Stimulated activated CD8-positive, alpha-beta memory T cell treated with anti-CD3 and anti-CD28 coated beads, Interleukin-12 subunit alpha, Interleukin-12 subunit beta, amount 100 ng/mL, for 4 hours (primary cell): ENCODE measurements at places on chromosomes 12 and 14.

DNA sequence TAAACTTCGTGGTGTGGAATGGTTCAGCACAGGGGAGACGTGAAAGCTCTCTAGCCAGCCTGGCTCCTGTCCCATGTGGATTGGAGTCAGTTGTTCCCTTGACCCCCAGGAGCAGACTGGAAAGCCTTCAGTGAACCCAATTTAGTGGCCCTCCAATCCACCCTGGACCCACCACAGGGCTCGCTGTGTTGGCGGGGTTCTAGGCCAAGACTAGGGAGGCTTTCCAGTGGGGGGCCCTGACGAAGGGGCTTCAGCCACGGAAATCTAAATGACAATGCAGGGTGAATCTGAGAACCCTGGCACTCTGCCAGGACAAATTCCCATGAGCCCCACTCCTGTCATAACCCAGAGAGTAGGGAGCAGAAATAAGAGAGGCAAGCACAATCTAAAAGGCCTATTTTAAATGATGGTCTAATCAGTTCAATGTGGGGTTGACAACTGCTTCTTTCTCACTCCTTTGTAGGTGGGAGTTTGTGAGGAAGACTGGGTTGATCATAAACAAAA, 110.8 kb downstream of the SLC35F4 start:
- no peak for DNase-seq

DNA sequence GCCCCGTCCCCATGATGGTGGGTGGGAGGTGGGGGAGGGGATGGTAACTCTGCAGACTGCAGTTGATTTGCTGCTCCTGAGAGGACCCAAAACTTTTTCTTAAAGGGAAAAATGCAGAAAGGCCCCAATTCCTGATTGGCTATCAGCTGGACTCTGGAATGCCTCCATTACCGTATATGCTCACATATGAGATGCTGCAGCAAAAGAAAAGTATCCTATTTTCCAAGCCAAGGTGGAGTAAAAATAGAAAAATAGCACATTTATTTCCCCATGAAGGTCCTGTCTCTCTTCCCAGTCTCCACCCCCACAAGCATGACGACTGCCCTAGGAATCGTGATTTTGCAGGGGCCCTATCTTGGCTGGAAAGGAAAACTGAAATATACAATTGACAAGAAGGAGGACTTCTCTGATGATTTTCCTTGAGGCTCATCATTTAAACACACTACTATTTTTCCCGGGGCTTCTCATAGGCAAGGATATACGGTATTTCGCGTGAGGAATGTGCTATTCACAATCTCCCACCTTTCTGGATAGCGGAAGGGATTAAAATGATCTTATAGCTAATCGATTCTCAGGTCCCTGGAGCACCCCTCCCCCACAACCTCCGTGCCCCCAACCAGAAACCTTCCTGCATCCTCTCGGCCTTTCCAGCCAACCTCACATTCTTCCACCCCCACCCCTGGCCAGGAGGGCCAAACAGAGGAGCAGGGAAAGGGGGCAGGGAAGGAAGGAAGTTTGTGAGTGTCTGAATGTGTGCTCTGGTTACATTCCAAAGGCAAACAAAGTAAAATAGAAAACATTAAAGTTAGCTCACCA, 138.9 kb upstream of the CCND2 start:
- no peak for DNase-seq

DNA sequence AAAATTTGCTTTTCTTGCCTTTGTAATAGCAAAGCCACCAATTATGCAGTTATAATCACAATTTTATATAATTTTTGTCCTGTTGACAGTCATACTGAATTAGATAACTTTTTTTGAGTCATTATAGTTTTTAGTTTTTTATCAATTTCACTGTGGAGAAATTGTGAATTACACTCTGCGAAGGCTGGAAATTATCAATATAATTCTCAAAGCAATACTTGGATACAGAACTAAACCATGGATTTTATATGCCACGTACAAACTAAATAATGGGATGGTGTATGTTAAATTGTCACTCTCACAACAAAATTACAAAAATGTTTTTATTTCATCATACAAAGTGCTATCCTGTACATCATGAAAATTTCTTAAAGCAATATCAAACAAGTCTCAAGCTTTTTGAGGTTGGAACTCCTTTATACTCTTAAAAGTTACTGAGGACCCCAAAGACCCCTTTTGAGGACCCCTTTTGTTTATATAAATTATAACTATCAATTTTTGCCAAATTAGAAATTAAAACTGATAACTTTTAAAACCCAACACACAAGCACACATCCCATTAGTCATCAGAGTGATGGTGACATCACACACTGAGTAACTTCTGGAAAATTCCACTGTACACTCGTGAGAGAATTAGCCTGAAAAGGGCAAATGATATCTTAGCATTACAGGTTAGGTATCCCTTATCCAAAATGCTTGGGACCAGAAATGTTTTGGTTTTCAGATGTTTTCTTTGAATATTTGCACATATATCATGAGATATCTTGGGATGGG, 19.8 kb upstream of the AQP2 start:
- no peak for DNase-seq

GRCh38 chr12:32272465-32272864, 126.9 kb upstream of the FGD4 start:
- no peak for DNase-seq

GRCh38 chr12:105598031-105598430, 267.5 kb downstream of the C12orf75 start:
- no peak for DNase-seq

GRCh38 chr12:85834378-85834777, 1.8 kb downstream of the RASSF9 start:
- DNase-seq: no peak

DNA sequence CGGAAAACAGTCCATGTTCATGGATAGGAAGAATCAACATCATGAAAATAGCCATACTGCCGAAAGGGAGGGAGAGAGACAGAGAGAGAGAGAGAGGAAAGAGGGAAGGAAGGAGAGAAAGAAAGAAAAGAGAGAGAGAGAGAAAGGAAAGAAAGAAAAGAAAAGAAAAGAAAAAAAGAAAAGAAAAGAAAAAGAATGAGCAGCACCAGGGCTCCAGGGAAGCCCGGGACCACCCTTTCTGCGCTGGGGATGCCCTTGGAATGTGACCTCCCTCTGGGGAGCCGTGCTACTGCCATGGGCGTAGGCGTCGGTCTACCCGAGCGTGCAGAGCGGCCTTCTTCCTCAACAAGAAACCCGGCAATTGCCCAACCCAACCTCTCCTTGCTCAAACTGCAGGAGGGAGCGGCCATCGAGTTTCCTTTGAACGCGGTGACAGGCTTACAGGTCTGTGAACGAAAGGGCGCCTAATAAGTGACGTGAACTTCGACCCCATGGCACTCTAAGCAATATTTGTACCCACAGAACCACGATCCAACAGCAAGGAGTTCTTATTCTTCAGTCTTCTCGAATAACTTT, 16.9 kb downstream of the OR6S1 start:
- no peak for DNase-seq

- no peak for DNase-seq
These were observed 14.0 kb downstream of the GIT2 start for GRCh38 chr12:109982210-109982609.

- no peak for DNase-seq
These were observed 7.8 kb upstream of the CLEC2D start for GRCh38 chr12:9661720-9662119.

- DNase-seq: no peak
These were observed 15.8 kb upstream of the GCH1 start for GRCh38 chr14:54918427-54918826.

GRCh38 chr12:52126050-52126604, 46.6 kb downstream of the SMIM41 start:
- no peak for DNase-seq

DNA sequence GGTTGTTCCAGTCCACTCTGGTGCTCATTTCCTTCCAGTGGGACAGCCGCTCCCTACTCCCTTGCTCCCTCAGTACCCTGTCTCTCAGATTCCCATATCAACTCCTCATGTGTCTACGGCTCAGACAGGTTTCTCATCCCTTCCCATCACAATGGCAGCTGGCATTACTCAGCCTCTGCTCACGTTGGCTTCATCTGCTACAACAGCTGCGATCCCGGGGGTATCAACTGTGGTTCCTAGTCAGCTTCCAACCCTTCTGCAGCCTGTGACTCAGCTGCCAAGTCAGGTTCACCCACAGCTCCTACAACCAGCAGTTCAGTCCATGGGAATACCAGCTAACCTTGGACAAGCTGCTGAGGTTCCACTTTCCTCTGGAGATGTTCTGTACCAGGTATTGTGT, 69.9 kb downstream of the RAD52 start:
- DNase-seq: no peak

DNA sequence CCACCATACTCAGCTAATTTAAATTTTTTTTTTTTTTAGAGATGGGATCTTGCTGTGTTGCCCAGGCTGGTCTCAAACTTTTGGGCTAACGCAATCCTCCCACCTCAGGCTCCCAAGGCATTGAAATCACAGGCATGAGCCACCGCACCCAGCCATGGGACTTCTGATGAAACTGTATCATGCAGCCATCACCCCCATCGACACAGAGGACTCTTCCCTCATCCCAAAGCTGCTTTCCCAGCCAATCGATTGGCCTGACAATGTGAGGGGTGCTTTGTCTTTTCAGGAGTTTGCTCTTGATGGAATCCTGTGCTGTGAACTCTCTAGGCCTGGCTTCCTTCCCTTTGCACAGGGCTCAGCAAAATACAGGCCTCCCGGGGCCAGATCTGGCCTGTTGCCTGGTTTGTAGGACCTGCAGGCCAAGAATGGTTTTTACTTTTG, 59.6 kb upstream of the NCOR2 start:
- DNase-seq: no peak

DNA sequence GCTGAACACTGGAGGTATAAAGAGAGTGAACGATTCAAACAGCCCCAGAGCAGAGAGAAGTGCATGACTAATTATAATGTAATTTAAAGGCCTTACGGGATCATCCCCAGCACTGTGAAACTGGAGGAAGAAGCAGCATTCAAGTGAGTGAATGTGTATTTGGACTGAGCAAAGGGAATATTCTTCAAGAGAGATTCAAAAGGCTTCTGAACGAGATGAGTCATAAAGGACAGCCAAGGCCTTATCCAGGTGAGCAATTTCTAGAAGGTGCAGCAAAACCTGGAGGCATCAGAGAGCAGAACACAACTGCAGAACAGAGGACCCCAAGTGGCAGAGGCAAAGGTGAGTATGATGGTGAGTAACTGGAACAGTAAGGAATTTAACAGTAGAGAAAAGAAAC, 127.2 kb downstream of the BCAT1 start:
- DNase-seq: no peak
